ENCODE measurements at places on chromosomes 3 and 15.
A peak's percentile ranks its signal among the peaks of the same experiment; 100 is the strongest.

GRCh38 chr15:32823750-32824149 is 105.9 kb downstream of the GREM1 start:
- no peak for DNase-seq

- no peak for DNase-seq
These were observed 25.5 kb downstream of the DPH3 start for GRCh38 chr3:16239086-16239770.

GRCh38 chr15:63067976-63068743 is 25.6 kb downstream of the TPM1 start:
- no peak for DNase-seq

DNA sequence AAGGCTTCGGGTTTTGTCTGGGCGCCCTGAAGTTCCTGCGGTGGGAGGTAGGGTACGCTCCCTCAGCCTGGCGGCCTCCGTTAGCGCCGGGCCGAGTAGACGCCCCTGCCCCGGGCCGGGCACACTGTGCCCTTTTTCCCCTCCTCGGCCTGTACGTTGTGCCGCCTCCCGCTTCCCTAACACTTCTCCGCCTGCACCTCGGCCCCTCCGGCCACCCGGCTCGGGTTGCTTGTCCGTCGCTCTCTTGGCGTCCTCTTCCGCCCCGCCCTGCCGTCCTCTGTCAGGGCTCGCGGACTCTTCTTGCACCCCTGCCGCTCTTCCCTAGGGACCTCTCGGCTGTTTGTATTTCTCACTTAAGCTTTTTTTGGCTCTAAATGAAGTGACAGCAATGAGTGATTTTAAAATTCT is 384 bp downstream of the KNL1 start:
- DNase-seq: peak; percentile 74

Measured in left hindlimb (tissue), 1 donor.